Colonic mucosa (tissue), 4 donors: ENCODE measurements at places on chromosomes 2 and 18. TPM values are rescaled to one million over a fixed set of nuclear protein-coding genes. Genes with fewer than 3 reads are reported as not detected.

DNA sequence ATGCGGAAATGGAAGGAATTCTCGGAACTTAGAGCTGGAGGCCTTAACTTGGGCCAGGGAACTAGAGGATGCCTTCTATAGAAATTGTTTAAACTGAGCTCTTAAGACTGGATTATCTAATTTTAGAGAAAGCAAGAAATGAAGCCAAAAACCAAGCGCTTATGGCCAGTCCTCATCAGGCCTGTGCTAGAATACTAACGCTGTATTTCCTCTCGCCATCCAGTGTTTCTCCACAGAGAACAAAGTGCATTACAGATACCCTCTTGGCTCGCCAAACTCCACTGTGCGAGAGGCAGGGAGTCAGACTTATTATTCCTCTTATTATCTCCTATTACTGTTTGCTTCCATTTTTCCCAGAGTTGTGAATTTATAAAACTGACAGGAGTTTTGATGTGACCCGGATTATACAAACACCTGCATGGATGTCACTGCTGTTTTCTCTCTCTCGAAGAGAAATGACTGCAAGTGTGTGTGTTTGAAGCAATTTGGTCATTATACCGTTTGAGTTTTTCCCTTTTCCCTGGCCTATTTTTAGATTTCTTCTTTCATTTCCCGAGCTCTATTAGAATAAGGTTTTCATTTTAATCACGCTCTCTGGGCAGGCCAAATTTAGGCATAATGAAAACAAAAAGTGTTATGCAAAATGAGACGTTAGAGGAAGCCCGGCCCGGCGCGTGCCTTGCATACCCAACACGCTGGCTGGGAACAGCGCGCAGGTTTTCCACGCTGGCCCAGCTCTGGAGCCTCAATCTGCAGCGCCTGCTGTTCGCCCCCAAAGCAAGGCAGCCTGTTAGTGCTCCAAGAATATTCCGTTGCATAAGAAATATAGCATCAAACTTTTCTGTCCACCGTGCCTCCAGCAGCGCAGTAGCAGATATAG, 103.3 kb downstream of the ALK start:
- H3K4me3 ChIP-seq: no peak overlapping the region
- no peak overlapping the region for H3K27ac ChIP-seq
- H3K4me1 ChIP-seq: no peaks in the 10 kb centered on the region
- H3K27me3 ChIP-seq: no peaks in the 10 kb centered on the region
- no peak for DNase-seq

GRCh38 chr2:86632672-86633071, 9.0 kb upstream of the RNF103 start:
- H3K4me3 ChIP-seq: no peak overlapping the region
- peak overlapping the region; percentile 86 for H3K27ac ChIP-seq
- no peaks in the 10 kb centered on the region for H3K36me3 ChIP-seq
- H3K4me1 ChIP-seq: peaks cover 7% of the 10 kb centered on the region

DNA sequence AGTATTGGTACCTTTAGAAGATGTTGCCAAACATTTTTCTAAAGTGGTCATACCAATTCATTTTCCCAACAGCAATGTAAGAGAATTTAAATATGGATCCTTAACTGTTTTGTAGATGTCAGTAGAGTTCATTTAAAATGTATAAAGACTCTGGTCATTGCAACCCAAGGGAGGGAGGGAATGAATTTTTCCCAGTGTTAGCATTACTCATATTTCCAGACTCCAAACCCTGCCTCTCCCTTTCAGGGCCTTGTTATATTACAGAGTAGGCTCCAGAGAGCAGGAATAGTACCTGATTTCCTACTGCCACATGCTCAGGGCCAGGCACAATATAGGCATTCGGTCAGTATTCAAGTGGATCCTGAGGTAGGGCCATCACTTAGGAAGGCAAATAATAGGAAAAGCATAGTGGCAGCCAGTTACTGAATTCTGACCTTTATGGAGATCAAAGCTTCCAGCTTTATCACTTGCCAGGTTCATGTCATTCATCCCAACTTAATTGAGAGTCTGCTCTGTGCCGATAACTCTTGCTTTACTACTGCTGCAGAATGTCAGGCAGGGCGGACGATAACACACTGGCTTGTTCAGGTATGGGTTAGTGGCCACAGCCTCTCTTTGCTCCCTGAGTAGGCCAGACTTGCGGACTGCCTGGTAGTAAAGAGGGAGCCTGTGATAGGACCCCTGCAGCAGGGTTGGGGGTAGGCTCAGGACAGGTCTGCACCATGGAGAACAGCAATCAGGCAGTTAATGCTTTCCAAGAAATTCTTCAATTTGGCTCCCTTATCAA, 75.3 kb downstream of the OSBPL6 start:
- H3K27me3 ChIP-seq: no peaks in the 10 kb centered on the region
- no peaks in the 10 kb centered on the region for H3K4me1 ChIP-seq
- H3K27ac ChIP-seq: no peak overlapping the region
- no peaks in the 10 kb centered on the region for H3K36me3 ChIP-seq

GRCh38 chr2:28348149-28348567, 44.5 kb upstream of the FOSL2 start:
- H3K4me1 ChIP-seq: no peaks in the 10 kb centered on the region
- no peaks in the 10 kb centered on the region for H3K27me3 ChIP-seq
- H3K27ac ChIP-seq: no peak overlapping the region

DNA sequence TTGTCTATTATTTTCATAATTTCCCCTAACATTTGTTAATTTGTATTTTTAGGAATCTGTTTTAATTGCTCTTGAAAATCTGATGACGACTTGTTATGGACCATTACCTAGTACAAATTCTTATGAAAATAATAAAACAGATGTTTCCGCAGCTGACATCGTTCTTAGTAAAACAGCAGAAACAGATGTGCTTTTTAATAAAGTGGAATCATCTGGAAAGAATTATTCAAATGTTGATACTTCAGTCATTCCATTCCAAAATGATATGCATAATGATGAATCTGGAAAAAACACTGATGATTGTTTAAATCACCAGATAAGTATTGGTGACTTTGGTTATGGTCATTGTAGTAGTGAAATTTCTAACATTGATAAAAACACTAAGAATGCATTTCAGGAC, 69.9 kb downstream of the PMS1 start:
- no peaks in the 10 kb centered on the region for H3K36me3 ChIP-seq
- no peak overlapping the region for H3K27ac ChIP-seq
- H3K4me3 ChIP-seq: no peak overlapping the region
- no peaks in the 10 kb centered on the region for H3K27me3 ChIP-seq
- DNase-seq: no peak

DNA sequence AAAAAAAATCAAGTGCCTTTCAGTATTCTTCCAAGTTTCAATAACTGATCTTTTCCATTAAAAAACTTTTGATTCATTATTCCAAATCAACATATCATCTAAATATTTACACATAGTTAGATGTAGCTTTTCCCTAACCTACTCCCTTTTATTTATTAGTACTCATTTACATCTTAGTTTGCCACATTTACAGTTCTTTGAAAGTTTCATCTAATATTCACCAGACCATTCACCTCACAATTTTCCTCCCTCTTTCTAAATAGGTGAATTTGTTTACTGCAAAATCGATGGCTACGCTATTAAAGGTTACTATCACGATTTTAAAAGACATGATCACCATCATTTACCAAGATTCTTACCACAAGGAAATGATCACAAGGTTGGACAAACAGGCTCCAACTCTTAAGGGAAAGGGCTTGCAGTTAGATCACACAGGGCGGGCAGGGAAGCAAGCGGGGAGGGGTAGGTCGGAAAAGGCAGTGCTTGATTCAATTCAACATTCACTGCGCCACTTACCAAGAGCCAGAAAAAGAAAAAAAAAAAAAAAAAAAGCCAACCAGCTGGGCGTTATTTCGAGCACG, 654 bp upstream of the MARCHF7 start:
- DNase-seq: no peak
- peak overlapping the region; percentile 91 for H3K4me3 ChIP-seq
- H3K4me1 ChIP-seq: peaks cover 8% of the 10 kb centered on the region
- H3K36me3 ChIP-seq: no peaks in the 10 kb centered on the region
- peak overlapping the region; percentile 97 for H3K27ac ChIP-seq
- no peaks in the 10 kb centered on the region for H3K27me3 ChIP-seq

DNA sequence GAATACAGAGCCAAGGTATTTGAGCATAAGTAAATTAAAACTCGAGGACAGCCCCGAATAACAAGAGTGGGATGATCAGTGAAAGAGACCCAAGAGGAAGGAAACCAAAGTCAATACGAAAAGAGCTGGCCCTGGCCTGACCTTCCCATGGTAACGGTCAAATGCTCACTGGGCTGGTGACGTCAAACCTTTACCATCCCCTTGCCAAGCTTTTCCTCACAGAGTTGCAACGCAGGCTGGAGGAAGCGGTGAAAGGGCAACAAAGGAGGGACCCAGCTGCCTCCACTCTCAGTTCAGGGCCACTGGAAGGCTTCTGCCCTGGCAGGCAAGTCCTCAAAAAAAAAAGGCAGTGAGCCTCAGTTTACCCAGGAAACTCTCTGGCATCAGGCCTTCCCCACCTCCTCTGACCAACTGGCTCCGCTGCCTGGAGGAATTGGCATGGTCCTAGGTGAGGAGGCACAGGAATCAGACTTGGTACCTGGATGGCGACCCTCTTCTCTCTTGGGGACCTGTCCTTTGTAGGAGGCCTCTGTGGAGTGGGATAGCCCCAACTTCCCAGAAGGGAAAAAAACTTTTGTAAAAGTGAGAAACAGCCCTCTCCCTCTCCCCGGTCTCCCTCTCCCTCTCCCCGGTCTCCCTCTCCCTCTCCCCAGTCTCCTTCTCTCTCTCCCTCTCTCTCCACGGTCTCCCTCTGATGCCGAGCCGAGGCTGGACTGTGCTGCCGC, 212.4 kb downstream of the ANAPC1 start:
- no peak overlapping the region for H3K4me3 ChIP-seq
- H3K27ac ChIP-seq: no peak overlapping the region
- H3K27me3 ChIP-seq: no peaks in the 10 kb centered on the region
- no peaks in the 10 kb centered on the region for H3K36me3 ChIP-seq
- no peaks in the 10 kb centered on the region for H3K4me1 ChIP-seq
- DNase-seq: peak; percentile 42

GRCh38 chr2:211133766-211134165, 577.4 kb downstream of the CPS1 start:
- no peak overlapping the region for H3K27ac ChIP-seq
- H3K27me3 ChIP-seq: no peaks in the 10 kb centered on the region
- H3K4me3 ChIP-seq: no peak overlapping the region
- no peaks in the 10 kb centered on the region for H3K4me1 ChIP-seq
- H3K36me3 ChIP-seq: no peaks in the 10 kb centered on the region
- no peak for DNase-seq

DNA sequence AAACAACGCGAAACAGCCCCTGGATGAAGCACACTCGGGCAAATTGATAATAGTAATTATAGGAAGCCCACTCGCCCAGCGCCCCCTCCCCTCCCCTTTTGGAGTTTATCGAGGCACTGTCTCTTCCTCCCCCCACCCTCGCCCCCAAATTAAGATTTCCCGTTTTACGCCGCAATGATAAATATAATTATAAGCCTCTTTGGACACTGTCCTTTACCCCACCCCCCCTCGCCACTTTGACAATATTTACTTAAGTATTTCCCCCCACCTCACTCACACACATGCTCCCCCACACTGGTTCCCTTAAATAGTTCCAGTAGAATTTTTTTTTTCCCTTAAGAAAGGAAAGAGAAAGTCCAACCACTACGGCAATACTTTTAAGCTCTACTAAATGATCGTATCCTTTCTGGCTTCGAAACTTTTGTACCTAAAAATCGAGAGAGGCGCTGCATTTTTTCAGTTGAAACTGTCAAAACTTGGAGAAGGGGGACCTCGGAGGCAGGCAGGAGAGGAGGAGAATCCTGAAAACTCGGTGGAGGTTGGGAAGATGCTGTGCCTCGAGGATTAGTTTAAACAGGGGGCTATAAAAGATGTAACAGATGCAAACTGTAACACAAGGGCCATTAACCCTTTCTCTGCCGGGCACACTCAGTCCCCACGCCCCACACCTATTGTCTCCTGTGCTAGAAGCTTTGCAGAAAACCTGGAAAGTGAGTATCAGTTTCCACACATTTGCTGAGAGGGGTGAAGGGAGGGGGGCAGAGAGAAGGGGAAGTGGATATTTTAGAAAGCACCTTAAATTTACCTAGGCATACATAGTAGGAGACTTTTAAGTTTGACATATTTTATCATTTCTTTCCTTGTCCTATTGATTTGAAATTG, 1.8 kb downstream of the ZEB2 start:
- peaks cover 32% of the 10 kb centered on the region for H3K27me3 ChIP-seq
- no peak for DNase-seq
- no peaks in the 10 kb centered on the region for H3K36me3 ChIP-seq
- H3K27ac ChIP-seq: peak overlapping the region; percentile 72

GRCh38 chr2:239729151-239729550, 296.0 kb downstream of the NDUFA10 start:
- no peak overlapping the region for H3K4me3 ChIP-seq
- no peak overlapping the region for H3K27ac ChIP-seq
- no peak for DNase-seq
- H3K27me3 ChIP-seq: no peaks in the 10 kb centered on the region
- no peaks in the 10 kb centered on the region for H3K4me1 ChIP-seq

- no peak overlapping the region for H3K4me3 ChIP-seq
- H3K27me3 ChIP-seq: no peaks in the 10 kb centered on the region
- no peak overlapping the region for H3K27ac ChIP-seq
- no peak for DNase-seq
- H3K4me1 ChIP-seq: no peaks in the 10 kb centered on the region
Observed at GRCh38 chr18:72412927-72413326, 131.2 kb downstream of the CBLN2 start.

- H3K27me3 ChIP-seq: no peaks in the 10 kb centered on the region
- H3K27ac ChIP-seq: no peak overlapping the region
- no peak overlapping the region for H3K4me3 ChIP-seq
- no peaks in the 10 kb centered on the region for H3K36me3 ChIP-seq
Observed at GRCh38 chr2:112614201-112614840, 29.9 kb downstream of the CHCHD5 start.

DNA sequence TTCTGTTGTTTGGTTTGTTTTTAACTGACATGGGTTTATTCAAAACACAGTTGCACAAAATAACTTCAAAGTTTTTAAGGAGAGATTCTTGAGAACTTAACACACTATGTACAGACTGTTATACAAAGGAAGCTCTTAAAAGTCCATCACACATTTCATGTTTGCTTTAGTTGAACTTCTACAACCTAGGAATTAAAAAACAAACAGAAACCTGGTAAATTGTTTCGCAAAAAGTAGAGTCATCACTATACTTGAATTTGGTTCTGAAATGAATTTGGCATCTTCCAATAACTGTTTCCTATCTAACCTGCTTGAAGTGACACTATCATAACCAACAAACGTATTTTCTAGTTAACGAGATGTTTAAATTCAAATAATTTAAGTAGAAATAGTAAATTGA, 21.8 kb downstream of the TRIP12 start:
- no peaks in the 10 kb centered on the region for H3K27me3 ChIP-seq
- no peak overlapping the region for H3K27ac ChIP-seq
- DNase-seq: no peak
- no peaks in the 10 kb centered on the region for H3K4me1 ChIP-seq
- no peak overlapping the region for H3K4me3 ChIP-seq

GRCh38 chr2:134153294-134153880, 100.5 kb upstream of the MGAT5 start:
- peak; percentile 31 for DNase-seq

The RAB12 gene
- total RNA-seq: 19.6 TPM

The DUSP19 gene
- total RNA-seq: 2.0 TPM

The CRYGD gene
- total RNA-seq: not detected

The MYO1B gene
- 78.2 TPM for total RNA-seq

The KLHL30 gene
- total RNA-seq: 0.13 TPM

The OST4 gene
- total RNA-seq: 331 TPM

The SP140L gene
- total RNA-seq: 14.4 TPM
